Tibial nerve (tissue), 4 donors: ENCODE measurements at places on chromosomes 13 and 19. TPM values are rescaled to one million over a fixed set of nuclear protein-coding genes. Genes with fewer than 3 reads are reported as not detected.

Gene CEACAM19
- total RNA-seq, result 38.7 TPM

Gene PCSK4
- total RNA-seq, result 1.3 TPM

Gene FBXO27
- total RNA-seq, result 8.0 TPM

DNA sequence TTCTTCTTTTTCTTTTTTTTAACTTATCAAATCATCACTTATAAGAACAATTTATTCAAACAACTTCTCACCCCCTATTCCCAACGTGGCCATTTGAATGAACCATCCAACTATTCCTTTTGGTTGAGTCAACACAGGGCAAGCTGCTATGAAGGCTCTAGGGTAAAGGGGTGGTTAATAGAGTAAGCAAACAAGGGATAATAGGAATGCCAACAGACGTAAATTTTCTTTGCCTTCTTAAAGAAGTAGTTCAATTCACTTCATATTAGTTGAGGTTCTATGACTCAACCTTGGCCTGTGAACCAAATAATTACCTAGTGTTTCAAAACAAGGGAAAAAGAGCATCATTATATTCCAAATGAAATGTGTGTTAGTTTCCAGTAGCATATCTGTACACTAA is 1383.8 kb upstream of the SLC10A2 start:
- no peaks in the 10 kb centered on the region for H3K27me3 ChIP-seq
- H3K36me3 ChIP-seq, result no peaks in the 10 kb centered on the region
- H3K27ac ChIP-seq, result no peak overlapping the region
- H3K4me3 ChIP-seq, result no peak overlapping the region

DNA sequence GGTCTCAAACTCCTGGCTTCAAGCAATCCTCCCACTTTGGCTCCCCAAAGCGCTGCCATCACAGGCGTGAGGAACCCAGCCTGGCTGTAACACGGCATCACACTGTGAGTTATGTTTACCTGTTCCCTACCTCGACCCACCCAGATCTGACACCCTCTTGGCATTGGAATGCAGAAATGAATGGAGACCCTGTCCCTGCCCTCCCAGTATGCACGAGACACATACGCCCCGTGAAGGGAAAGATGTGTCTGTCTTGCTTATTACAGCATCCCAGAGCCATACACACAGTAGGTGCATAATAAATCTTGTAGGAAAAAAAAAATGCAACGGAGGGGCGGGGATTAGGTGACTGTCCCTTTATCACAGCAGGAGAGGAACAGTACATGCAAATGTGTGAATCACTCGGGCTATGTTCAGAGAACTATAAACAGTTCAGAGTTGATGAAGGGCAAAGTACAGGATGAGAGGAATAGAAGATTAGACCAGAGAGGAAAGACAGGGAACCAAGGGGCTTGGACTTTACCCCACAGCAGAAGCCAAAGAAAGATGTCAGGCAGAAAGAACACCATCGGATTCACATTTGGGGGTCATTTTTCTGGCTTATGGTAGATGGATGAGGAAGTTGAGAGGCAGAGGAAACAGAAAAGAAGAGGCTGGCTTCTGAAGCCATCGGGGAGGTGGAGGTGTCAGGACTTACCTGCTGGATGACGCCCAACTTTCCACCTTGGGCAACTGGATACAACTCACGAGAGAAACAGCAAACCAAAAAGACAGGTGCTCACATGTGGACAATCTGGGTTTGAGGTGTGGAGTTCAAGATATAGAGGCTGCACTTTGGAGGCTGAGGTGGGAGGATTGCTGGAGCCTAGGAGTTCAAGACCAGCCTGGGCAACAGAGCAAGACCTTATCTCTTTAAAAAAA is 94.3 kb downstream of the INSR start:
- H3K27ac ChIP-seq, result peak overlapping the region; percentile 33
- no peak overlapping the region for H3K4me3 ChIP-seq
- no peak for DNase-seq
- no peaks in the 10 kb centered on the region for H3K36me3 ChIP-seq
- peaks cover 9% of the 10 kb centered on the region for H3K4me1 ChIP-seq

GRCh38 chr19:40376286-40376862 is 13.6 kb downstream of the HIPK4 start:
- DNase-seq, result no peak
- H3K27ac ChIP-seq, result no peak overlapping the region
- H3K4me3 ChIP-seq, result no peak overlapping the region
- no peaks in the 10 kb centered on the region for H3K4me1 ChIP-seq
- peaks cover 100% of the 10 kb centered on the region for H3K36me3 ChIP-seq

- no peak for DNase-seq
- no peak overlapping the region for H3K27ac ChIP-seq
- H3K27me3 ChIP-seq, result no peaks in the 10 kb centered on the region
- H3K36me3 ChIP-seq, result no peaks in the 10 kb centered on the region
- H3K4me3 ChIP-seq, result no peak overlapping the region
- H3K4me1 ChIP-seq, result no peaks in the 10 kb centered on the region
Measured at GRCh38 chr13:45113233-45114224, 6.8 kb upstream of the GTF2F2 start.

DNA sequence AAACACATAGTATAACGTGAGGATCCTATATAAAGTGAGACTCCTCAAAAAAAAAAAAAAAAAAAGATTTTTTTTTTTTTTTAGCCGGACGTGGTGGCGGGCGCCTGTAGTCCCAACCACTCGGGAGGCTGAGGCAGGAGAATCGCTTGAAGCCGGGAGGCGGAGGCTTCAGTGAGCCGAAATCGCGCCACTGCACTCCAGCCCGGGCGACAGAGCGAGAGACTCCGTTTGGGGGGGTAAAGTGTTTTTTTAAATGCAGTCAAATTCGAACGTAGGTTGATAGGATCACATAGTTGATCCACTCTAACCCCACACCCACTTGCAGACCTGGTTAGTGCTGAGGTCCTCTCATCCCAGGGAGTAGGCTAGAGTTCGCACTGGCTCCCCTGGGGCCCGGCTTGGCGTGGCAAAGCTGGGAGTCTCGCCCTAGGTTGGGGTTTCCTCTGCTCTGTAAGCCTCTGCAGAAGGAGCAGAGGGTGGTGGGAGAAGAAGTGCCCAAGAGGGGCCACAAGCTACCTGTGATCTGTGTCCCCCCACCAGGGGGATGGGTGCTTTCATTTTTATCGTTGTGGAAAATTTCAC is 6.5 kb downstream of the RNF225 start:
- H3K4me1 ChIP-seq, result peaks cover 15% of the 10 kb centered on the region
- peak overlapping the region; percentile 51 for H3K4me3 ChIP-seq
- no peaks in the 10 kb centered on the region for H3K36me3 ChIP-seq
- H3K27ac ChIP-seq, result no peak overlapping the region
- H3K27me3 ChIP-seq, result no peaks in the 10 kb centered on the region
- DNase-seq, result no peak

GRCh38 chr19:695352-695949 is at the start of gene PRSS57:
Gene PRSS57 (minus strand): TSS chr19:695452. CDS start chr19:695430, 22 bp downstream.
- H3K27me3 ChIP-seq, result peaks cover 20% of the 10 kb centered on the region
- no peak within 1 kb of the TSS for H3K4me3 ChIP-seq
- no peaks in the 10 kb centered on the region for H3K4me1 ChIP-seq
